Metanephros (tissue), 2 donors: ENCODE measurements at places on chromosomes 13 and 19. TPM values are rescaled to one million over a fixed set of nuclear protein-coding genes. Genes with fewer than 3 reads are reported as not detected.

Gene C19orf73
- total RNA-seq: not detected

Gene TMC4
- total RNA-seq: 38.7 TPM

Gene TNNI3
- total RNA-seq: 1.1 TPM

Gene SWSAP1
- 2.1 TPM for total RNA-seq

Gene C19orf85
- total RNA-seq: not detected

Gene FOXO1
- total RNA-seq: 23.8 TPM

Gene ATP4B
- 0.41 TPM for total RNA-seq

Gene FCER2
- total RNA-seq: 0.23 TPM

Gene C19orf44
- total RNA-seq: 8.8 TPM

Gene LGALS4
- total RNA-seq: 0.53 TPM

Gene LILRA2
- 1.1 TPM for total RNA-seq

Gene FAM124A
- 3.7 TPM for total RNA-seq

Gene ZNF443
- total RNA-seq: 8.6 TPM

Gene TMEM238
- 1.6 TPM for total RNA-seq

Gene ZNF442
- 8.1 TPM for total RNA-seq

Gene ZNF813
- total RNA-seq: 5.5 TPM

Gene TJP3
- total RNA-seq: 18.3 TPM

Gene CYP4F8
- not detected for total RNA-seq

Gene ATP8A2
- total RNA-seq: 4.1 TPM

Gene PIH1D1
- total RNA-seq: 76.4 TPM

Gene SACS
- total RNA-seq: 35.4 TPM

Gene ZNF814
- total RNA-seq: 29.7 TPM

Gene SRRM5
- total RNA-seq: 0.06 TPM

Gene NLRP11
- 0.18 TPM for total RNA-seq

Gene KLHL26
- 12.3 TPM for total RNA-seq

Gene USP12
- 32.2 TPM for total RNA-seq
